Stimulated activated naive CD4-positive, alpha-beta T cell treated with Interleukin-2 at 50 U/mL for 16 hours (primary cell): ENCODE measurements at places on chromosomes 2 and 18.

- no peak for DNase-seq
These were observed 163.9 kb upstream of the ID2 start for GRCh38 chr2:8517850-8518498.

DNA sequence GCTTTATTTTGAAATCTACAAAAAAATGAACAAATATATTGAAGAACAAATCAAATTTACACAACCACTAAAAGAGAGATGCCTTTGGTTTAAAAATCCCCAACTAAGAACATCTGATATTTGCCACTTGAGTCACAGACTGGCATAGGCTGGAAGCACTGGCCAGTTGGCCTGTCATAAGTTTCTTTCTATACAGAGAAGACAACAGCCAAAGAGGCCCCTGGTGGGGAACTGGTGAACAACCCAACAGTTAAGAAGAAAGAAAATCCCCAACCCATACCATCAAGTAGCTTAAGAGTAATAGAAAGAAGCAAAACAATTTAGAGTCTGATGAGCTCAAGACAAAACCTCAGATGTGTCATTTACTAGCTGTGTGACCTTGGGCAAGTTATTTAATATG lies 45.5 kb downstream of the OSR1 start:
- no peak for DNase-seq

- no peak for DNase-seq
These were observed 11.7 kb upstream of the GORASP2 start for GRCh38 chr2:170917219-170917913.

- DNase-seq, result no peak
These were observed 78.8 kb downstream of the FHOD3 start for GRCh38 chr18:36376361-36376760.

DNA sequence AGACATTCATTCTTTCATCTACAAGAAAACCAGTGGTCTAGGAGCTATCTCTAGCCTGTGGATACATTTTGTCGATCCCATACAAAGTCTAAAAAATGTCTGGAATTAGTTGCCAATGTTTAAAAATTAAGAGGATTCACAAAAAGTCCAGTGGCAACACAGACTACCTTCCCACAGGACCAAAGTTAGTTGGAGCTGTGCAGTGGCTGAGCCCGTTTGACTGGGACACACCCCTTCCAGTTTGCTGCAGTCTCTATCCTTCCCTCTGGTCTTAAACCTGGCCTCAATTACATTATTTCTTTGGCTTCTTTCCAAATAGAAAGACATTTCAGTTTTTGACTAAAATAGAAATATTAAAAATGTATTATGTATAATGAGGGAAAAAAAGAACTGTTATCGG lies 18.6 kb downstream of the SLC16A14 start:
- no peak for DNase-seq

DNA sequence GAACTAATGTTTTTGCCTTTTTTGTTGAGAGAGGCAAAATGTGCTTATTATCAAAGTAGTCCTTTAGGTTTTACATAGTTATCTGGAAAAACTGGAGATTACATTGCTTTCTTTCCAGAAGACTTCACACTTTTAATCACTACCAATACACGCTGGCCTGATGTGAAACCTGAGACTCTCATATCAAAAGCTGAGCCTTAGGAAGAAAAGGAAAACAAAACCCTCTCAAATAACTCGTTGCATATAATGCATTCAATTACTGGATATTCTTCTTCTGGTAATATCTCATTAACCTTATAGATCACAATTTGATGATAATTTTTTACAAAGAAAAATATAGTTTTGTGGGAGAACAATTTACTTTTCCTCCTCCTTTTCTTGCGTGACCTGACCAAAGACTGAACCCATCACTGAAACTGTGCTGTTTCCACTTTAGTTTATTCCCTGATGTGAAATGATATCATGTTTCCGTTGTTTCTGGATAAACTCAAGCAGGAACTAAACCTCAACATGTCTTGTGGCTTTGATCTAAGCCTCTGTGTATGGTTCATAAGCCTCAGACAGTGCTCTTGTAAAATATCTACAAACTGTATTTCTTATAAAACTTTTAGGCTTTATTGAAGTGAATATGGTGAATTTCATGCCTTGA lies 332.4 kb downstream of the GULP1 start:
- DNase-seq, result no peak

- DNase-seq, result no peak
These were observed 14.6 kb upstream of the SLC9A2 start for GRCh38 chr2:102604769-102605168.

DNA sequence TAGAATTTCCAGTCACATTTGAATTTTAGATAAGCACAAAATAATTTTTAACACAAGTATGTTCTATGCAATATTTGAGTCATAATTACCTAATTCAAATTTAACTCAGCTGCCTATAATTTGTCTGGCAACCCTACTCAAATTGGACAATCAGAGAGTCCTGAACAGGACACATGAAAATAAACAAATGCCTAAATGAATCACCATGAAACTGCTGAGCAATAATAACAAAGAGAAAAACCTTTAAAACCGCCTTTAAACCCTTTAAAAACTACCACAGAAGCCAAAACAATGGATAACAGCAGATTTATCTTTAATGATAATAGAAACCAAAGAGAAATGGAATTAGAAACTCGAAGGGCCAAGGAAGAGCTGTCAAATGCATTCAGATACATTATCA lies 39.5 kb downstream of the ARL4C start:
- no peak for DNase-seq

GRCh38 chr2:46241344-46241743 lies 55.9 kb upstream of the EPAS1 start:
- no peak for DNase-seq

DNA sequence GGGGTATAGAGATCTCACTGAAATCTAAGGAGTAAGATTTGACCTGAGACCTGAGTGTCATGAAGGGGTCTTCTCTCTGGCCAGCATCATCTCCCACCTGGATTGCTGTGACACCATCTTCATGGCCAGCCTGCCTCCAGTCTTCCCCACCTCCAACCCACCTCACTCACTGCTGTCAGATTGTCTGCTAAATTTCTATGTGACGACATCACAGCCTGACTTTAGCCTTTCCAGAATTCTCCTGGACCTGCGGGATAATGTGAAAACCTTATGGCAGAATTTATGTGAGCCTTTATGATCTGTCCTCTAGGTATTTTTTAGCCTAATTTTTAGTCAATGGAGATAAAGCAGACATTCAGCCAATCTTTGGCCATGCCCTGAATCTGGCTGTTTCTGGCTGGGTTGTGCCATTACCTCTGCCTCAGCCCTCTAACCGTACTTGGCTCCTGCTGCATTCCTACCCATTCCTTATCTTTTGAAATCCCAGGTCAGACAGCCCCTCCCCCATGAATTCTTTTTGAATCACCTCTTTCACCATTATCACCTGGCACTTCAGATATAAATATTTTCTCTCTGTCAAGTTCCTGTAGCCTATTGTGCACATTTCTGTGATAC lies 66.4 kb upstream of the MMADHC start:
- no peak for DNase-seq

DNA sequence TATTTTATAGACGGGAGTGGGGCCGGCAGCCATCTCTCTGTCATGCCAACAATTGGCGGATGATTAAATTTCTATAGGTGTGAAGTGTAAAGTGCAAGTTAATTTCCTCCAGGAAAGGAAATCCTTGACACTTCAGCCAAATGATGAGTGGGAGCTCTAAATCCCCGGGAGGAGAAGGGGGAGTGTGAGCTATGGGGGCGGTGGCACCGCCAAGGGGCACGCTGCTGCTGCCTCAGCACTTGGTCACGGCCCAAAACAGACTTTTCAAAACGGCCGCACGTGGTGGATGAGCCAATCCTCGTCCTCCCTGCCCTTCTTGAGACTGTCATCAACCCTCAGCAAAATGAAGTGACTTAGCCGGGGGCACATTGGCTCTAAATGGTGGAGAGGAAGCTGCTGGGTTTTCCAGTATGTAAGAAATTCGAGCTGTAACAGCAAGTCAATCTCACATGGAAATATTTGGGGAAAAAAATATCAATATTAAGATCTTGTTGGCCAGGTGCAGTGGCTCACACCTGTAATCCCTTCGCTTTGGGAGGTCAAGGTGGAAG lies 200.8 kb downstream of the TFCP2L1 start:
- no peak for DNase-seq

DNA sequence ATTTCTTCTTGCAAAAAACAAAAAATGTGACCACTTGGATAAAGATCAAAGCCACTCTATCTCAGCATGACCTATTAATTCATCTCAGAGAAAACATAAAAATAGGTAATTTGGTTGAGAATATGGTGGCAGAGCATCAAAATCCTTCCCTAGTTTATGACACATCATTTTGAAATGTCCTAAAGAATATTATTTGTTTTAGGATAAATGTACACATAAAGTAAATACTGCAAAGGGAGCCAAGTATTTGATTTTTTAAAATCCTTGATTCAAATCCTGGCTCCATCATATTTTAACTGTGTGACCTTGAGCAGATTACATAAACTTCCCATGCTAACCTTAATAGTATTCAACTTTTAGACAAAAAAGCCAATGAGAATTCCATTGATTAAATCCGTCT lies 206.6 kb downstream of the CDH2 start:
- DNase-seq, result no peak

DNA sequence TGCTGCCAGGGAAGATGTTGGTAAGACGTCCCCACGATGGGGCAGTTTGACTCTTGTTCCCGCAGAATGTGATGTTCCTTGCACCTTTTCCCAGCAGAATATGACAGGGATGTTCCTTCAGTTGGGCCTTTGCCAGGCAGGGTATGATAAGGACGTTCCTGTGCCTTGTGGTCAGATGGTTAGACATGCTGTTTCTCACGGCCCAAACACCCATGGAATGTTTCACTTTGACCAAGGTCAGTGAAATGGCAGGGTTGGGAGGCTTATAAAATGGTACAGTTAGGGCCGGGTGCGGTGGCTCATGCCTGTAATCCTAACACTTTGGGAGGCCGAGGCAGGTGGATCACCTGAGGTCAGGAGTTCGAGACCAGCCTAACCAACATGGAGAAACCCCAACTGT lies 40.3 kb upstream of the YPEL5 start:
- no peak for DNase-seq

GRCh38 chr2:120684289-120685065 lies 51.2 kb upstream of the GLI2 start:
- no peak for DNase-seq

- DNase-seq, result peak; percentile 8
These were observed 2.6 kb upstream of the FZD5 start for GRCh38 chr2:207772081-207772843.
